Kidney tubule cell (primary cell): ENCODE measurements at places on chromosomes 7 and 10.

DNA sequence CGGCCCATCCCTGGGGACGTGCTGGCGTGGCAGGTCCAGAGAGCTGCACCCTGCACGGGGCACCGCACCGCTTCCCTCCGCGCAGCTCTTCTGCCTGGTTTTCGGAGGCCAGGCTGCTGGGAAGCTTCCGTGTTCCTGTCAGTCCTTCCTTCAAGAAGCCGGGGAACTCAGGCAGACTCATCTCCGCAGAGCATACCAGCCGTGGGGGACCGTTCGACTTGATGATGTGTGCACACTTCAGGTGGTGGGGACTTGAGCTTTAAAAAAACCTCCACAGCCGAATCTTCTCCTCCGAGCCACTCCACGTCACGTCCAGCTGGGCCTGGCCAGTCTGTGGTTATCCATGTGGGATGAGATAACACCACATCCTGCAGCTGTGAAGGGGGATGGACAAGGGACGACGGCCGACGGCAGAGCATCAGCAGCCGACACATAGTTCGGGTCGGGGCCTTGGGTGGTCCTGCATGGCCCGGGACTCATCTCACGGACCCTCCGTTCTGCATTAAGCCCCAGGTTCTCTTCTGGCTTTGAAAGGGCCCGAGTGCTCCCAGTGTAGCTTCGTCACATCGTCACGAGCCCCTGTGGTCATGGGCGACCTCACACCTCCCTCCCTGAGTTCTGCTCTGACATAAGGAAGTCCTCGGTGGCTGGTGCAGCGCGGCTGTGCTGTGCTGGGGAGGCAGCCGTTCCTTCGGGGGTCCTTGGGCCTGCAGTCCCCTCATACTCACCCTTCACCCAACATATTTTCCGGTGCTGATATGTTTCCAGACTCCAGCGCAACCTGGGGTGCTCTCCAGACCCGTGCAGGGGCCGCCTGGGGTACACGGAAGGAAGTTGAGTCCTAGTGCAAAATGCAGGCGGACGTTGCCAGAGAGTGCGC, 4.5 kb upstream of the BHLHA15 start:
- DNase-seq, result no peak

DNA sequence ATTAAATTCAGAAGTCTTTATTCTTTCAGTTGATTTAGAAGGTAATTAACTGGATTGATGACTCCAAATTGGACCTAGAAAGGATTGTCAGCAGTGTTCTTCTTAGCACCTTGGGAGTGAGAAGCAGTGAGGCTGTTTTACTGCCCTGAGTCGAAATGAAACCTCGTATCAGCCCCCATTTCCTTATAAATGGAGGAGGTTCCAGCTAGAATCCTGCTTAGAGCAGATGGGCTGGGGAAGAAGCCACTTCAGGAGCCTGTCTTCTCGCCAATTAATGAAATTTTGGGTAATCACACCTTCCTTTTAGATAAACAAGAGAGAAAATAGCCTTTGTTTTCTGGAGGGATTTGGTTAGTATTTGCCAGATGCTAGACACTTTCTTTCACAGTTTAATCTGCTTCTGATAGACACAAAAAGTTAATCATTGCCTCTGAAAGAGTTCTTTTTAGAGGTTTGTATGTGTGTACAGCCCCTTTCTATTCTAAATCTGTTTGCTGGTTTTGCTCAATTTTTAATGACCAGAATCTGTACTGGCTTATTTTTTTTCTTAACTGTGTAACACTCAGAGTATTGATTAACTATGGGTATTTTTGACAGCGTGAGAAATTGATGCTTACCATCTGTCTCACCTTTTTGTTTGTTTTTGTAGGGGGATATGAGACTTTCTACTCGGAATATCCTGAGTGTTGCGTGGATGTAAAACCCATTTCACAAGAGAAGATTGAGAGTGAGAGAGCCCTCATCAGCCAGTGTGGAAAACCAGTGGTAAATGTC, 4.6 kb downstream of the DUSP5 start:
- no peak for DNase-seq

DNA sequence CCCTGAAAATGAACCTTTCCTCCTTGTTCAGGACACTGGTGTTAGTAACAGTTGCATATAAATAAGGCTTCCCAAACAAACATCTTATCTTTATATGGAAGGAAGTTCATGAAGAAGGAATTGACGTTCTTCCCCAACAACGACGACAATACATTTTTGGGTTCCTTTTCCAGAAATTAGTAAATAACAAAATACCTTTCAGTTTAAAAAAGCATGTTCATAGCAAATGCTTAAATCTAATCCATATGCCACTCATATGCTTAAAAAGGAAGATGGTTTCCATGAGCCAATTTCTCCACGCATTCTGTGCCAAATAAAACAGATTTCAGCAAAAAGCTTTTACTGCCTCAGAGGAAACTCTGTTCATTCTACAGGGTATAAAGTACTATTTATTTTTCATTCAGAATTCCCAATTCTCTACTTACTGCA, 182.6 kb downstream of the COBL start:
- DNase-seq, result no peak

GRCh38 chr7:100017300-100017699, 1.9 kb downstream of the ZKSCAN1 start:
- DNase-seq, result no peak

- DNase-seq, result no peak
Measured at GRCh38 chr10:35232527-35232926, 103.8 kb upstream of the CCNY start.

DNA sequence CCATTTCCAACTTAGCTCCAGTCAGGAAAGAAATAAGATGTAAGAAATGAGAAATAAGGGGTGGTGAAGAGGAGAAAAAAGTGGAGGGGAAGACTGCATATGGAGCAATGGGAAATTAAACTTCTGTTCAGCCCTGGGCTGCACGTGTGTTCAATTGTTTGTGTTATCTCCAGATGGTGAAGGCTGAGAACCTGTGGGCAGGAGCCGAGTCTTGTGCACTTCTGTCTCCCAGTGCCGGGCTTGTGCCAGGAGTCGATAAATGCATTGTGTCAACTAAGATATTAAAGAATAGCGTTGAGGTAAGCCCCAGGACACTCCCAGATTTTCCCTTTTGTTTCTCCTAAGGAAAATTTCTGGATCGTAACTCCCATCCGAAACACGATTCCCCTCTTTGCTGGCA, 98.2 kb downstream of the PRLHR start:
- no peak for DNase-seq

GRCh38 chr7:34190299-34190698, 285.0 kb downstream of the BMPER start:
- DNase-seq, result no peak

DNA sequence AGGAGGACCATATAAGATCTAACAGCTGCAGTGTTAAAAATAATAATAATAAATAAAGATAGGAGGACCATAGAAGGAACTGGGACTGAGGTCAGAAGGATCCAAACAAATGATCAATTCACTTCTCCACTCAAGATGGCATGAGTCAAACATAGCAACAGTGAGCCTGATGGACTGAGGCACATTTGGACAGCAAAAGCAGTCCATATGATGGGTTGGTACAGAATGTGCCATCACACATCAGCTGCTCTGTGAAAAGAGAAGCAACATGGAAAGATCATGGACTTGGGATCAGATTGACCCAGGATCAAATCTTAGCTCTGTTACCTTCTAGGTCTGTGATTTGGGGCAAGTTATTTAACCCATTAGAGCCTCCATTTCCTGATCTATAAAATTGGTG, 188.9 kb upstream of the KMT2E start:
- no peak for DNase-seq

GRCh38 chr7:93737953-93738352, 152.6 kb downstream of the TFPI2 start:
- no peak for DNase-seq

DNA sequence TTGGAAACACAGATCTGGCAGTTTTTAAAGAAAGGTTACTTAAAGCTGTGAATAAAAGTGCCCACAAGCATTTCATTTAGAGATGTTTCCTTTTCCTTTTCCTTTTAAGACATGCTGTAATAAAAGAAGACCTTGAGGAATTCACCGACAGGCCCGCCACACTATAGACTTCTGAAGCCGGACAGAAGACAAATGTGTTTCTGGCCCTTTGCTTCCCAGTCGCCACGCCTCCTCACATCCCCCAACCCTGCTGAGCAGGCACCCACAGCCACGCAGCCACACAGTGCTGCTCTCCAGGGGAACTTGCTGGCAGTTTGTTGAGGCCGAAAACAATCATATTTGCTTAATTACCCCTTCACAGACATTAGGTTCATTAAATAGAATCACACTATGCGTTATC, 83.4 kb downstream of the SLC25A13 start:
- no peak for DNase-seq

- no peak for DNase-seq
Measured at GRCh38 chr7:45085619-45086200, 3.1 kb downstream of the NACAD start.
